Cardiac septum (tissue), 1 donor: ENCODE measurements at places on chromosomes 6 and 20. TPM values are rescaled to one million over a fixed set of nuclear protein-coding genes. Genes with fewer than 3 reads are reported as not detected.

PACRG gene
- total RNA-seq: 14.1 TPM

SLCO4A1 gene
- 10.8 TPM for total RNA-seq

IMPG1 gene
- not detected for total RNA-seq

NKX2-2 gene
- 0.11 TPM for total RNA-seq

VNN1 gene
- 0.30 TPM for total RNA-seq

CDH26 gene
- 0.54 TPM for total RNA-seq

HCK gene
- total RNA-seq: 5.5 TPM

CLIC5 gene
- 376 TPM for total RNA-seq

NR2E1 gene
- total RNA-seq: 0.08 TPM

FAM184A gene
- 0.40 TPM for total RNA-seq

NFYA gene
- total RNA-seq: 12.9 TPM

DNAH8 gene
- total RNA-seq: 0.03 TPM
